ENCODE measurements at places on chromosomes 2 and 18.

DNA sequence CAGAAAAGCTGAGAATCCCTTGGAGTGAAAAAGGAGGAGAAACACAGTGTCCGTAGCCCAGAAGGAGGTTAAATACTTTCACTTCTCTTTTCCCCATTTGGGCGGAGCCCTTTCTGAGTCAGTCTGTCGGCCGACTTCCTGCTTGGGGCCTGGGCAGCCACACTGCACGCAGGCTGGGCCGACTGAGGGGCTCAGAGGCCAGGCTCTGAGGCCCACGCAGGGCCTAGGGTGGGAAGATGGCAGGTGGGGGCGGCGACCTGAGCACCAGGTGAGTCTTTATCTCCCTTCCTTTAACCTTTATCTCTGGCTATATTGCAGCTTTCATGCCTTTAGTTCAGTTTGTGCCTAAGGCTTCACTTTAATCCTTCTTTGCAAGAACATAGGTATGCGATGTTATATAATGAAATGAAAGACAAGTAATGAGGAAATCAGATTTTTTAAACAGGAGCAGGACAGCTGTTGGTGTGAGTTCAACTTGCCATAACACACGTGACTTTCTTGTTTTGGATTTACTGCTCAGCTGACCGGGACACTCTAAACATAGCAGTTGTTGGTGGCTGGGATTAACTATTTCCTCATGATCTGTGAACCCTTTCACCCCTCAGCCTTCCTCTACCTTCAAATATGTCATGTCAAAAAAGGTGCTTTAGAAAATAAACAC lies at the start of gene SP100:
TSS of gene SP100 (plus strand) at position 141 of the 661 bp plus-strand sequence. CDS start at position 237, 96 bp downstream.
- DNase-seq = peak; percentile 82

DNA sequence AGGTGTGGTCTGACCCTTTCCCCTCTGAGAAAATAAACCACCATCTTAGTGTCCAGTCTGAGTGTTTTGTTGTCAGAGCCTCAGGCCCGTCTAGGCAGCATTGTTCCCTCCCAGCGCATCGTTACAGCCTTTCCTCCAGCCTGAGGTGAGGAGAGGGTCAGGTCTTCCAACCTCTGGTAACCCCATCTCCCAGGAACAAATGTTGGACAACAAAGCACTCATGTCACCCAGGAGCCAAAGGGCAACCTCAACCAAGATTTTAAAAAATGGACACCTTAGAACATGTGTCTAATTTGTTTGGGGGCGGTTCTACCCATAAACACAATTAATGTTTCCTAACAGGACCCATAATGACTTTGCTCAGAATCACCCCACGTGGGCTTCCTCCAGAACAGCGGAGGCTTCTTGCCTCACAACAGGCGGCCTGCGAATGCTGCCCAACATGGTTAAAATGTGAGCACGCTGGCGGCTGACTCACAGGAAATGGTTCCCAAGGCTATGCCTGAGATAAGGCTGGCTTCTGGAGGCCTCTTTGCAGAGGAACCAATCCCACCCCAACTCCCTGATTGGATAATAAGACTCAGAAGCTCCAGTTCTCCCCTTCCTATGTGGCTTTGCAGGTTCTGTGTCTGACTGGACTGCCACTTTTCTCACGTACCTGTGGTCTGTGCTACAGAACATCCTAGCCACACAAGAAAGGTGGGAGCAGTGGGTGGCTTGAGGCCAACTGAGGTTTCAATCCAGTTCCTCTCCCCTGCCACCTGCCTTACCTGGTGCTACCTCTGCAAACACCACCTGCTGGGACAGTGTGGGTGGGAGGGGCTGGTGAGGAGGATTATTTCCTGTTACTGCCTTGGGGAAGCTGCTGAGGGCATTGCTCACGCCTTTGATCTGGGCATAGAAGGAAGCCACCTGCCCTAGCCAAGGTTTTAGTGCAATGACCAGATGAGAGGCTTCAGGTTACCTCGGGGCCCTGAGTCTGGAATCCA lies 108.8 kb downstream of the B3GNT2 start:
- DNase-seq = peak; percentile 65

GRCh38 chr2:72919414-72920317 lies 2.3 kb downstream of the EMX1 start:
- DNase-seq = no peak

DNA sequence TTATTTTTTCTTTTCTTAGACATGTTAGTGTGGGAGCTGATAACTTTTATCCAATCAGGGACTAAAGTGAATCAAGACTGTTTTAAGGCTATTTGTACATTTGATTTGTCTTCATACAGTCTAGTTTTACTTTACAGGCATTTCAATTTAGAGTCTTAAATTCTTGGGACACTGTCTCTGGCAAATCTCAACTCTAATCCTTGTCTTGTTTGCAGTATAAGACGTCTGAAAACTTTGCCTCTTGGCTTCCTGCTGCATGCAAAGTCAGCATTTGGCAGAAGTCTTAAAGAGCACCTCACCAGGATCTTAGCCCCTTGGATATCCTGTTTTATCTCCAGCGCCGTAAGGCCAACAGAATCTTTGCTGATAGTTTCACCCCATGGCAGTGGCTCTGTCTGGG lies 30.3 kb downstream of the SPOPL start:
- no peak for DNase-seq

- DNase-seq = no peak
These were observed 90.1 kb upstream of the NEDD4L start for GRCh38 chr18:57953883-57954282.

DNA sequence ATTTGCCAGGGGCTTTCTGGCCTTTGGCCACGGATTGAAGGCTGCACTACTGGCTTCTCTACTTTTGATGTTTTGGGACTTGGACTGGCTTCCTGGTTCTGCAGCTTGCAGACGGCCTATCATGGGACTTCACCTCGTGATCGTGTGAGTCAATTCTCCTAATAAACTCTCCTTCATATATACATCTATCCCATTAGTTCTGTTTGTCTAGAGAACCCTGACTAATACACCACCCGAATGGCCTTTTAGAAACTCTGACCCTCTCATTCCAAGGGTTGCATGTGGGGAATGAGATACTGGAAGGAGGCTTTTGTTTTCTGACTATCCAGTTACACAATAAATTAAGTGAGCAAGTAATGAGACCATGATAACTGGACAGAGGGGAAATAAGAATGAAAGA lies 430.7 kb downstream of the CDH2 start:
- no peak for DNase-seq

- no peak for DNase-seq
These were observed 206.5 kb downstream of the GBX2 start for GRCh38 chr2:235961711-235962110.

- no peak for DNase-seq
These were observed 28.2 kb upstream of the CHRNA1 start for GRCh38 chr2:174792309-174793025.

DNA sequence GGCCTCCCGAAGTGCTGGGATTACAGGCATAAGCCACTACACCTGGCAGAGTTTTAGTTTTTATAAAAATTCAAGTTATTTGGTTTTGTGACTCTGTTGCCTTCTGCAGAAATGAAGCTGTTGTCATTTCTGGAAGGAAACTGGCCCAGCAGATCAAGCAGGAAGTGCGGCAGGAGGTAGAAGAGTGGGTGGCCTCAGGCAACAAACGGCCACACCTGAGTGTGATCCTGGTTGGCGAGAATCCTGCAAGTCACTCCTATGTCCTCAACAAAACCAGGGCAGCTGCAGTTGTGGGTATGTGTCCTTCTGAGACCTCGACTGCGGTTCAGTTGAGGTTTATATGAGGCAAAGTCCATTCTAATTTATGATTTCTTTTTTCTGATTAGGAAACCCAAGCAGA lies 7.2 kb downstream of the MTHFD2 start:
- peak; percentile 85 for DNase-seq
